Hindlimb muscle (tissue), 1 donor: ENCODE measurements at places on chromosomes 1 and 21. TPM values are rescaled to one million over a fixed set of nuclear protein-coding genes. Genes with fewer than 3 reads are reported as not detected.

DNA sequence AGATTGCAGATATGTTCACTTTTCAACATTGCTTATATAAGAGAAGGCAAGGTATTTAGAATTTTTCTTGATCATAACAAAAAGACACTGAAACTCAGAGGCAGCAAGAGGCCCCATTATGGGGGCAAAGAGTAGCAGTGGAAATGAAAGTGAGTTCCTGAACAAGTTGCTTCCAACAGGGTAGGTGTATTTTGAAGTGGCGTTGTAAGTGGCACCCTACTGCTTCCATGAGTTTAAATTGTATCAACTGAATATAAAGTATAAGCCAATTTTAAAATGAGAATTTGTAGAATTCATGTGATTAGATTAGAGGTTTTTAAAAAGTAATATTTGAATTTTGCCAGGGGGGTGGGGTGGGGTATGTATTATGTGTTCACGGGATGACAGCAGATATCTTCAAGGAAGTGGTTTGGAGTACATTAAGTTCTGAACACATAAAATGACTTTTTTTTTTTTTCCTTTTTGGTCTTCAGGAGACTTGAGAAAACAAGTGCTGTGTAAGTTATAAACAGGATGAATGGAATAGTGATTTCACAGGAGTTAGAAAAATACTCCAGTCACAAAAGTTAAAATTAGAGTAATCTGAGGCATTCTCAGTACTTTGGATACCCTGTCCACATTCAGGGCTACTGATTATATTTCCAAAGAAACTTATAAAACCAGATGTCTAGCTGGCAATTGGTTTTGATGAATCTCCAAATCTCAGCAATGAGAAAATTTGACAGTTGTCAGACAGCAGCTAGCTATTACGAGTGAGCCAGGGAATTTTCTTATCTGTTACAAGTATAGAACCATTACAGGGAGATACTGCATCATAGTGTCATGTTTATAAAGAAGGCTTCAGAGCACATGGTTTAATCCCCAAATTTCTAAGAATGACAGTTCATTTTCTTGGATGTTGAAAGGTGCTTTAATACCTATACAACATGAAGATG, 182.0 kb downstream of the ST6GALNAC3 start:
- DNase-seq: no peak

PAX7 gene
- polyA plus RNA-seq: 52.1 TPM

- DNase-seq: peak; percentile 44
These were observed 6.6 kb upstream of the DOP1B start for GRCh38 chr21:36149788-36150711.

CBR3 gene
- 2.1 TPM for polyA plus RNA-seq

GRCh38 chr21:36297406-36297937, 22.5 kb upstream of the MORC3 start:
- DNase-seq: no peak

IGSF21 gene
- 0.48 TPM for polyA plus RNA-seq

LIN9 gene
- 7.0 TPM for polyA plus RNA-seq

DNA sequence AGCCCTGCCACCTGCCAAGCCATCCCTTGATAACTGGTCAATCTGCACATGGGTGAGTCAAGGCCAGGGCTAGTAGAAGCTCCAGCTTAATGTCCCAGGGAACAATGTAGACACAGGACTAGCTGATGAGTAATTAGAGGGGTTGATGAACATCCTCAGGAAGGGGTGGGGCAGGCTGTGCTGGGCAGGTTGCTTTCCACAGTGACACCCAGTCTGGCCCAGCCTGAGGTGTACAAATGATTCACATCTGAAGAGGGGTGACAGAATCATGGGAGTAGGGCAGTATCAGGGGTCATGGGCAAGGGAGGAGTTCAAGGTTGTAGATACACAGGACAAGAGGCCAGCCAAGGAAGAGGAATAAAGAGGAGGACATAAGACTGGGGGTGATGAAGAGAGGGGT, 4.3 kb downstream of the LPAR3 start:
- DNase-seq: no peak

LIN28A gene
- polyA plus RNA-seq: not detected

DNA sequence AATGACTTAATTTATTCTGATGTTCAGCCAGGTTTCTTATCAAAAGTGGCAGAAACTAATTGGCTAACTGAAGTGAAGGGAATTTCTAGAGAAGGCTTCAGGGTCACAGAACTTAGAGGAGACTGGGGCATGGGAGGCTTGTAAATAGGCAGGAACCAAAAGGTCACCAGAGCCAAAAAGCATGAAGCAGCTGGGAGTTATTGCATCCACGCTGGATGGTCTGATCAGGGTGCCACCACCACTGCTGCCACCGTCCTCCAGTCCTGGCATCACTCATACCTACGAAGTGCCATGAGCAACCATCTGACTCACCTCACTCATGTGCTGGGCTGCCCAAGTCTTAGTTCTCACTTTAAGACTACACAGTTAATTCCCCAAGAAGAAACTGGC, 82.5 kb upstream of the DPH5 start:
- no peak for DNase-seq

CRYBG2 gene
- polyA plus RNA-seq: 0.40 TPM
